CD4-positive, alpha-beta T cell treated with Interleukin-15 for 1 hour (primary cell): ENCODE measurements at places on chromosomes 12 and 14.

DNA sequence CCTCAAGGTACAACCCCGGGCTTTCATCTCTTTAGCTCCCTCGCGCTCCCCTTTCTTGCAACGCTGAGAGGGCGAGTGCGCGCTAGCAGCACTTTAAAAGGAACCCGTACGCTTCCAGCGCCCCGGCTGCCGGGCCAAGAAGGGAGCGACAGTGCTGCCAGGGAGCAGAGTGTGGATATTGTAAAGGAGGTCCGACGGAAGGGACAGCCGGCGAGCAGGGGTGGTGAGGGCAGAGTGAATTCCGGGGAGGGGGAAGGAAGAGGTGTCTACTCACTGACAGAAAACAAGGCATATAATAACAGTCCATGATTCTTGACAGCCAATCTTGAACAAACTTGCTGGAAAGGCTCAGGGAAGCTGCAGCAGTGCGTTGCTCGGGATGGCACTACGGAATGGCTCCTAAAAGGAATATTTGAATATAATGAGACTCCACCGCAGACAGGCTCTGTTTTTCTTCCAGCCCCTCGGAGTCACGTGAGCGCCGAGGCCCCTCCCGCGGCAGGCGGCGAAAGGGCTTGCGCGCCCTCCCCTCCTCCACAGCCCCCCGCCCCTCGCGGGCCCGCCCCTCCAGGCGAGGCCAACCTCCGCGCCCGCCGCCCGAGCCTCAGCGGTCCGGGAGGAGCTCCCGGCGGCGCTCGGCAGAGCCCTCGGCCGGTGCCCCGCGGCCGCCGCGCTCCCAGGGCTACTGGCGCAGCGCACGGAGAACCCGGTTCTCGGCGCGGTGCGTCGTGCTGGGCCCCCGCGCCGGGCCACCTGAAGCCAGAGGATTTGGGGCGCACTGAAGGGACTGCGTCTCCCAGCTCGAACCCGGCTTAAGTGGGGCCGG, 3.4 kb downstream of the BMP4 start:
- DNase-seq = no peak

GRCh38 chr14:52327374-52328226, 13.5 kb downstream of the PTGER2 start:
- peak; percentile 39 for DNase-seq

DNA sequence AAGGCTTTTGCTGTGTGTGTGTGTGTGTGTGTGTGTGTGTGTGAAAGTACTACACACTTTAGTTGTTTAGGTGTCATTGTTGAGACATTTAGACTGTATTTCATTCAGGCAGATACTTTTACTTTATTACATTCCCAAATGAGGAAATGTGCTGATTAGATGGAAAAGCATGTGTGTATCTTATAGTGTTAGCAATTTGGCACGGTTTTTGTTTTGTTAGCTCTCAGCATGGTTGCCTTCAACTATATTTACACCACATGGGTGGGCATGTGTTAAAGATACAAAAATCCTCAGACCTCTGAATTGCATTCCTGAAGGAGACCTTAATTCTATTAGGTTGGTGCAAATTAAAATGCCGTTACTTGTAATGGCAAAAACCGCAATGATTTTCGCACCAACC, 879.5 kb downstream of the DIO2 start:
- DNase-seq = no peak

GRCh38 chr12:121798787-121799155, 5.0 kb upstream of the SETD1B start:
- DNase-seq = no peak

DNA sequence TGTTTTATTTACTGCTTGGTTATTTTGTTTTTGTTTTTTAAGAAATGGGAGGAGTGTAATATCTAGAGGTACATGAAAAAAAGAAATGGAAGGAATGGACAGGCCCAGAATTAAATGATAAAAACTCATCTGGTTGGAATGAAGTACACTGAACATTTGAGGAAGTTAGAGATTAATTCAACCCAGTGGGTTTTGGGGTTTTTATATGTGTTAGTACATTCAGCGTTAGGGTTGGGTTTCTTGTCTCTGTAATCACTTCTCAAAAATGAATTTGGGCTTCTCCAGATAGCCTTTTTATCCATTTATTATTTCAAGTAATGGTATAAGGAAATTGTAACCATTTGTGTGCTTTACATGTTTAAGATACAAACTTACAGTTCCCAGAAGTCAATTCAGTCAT, 19.5 kb upstream of the NUP107 start:
- DNase-seq = no peak

DNA sequence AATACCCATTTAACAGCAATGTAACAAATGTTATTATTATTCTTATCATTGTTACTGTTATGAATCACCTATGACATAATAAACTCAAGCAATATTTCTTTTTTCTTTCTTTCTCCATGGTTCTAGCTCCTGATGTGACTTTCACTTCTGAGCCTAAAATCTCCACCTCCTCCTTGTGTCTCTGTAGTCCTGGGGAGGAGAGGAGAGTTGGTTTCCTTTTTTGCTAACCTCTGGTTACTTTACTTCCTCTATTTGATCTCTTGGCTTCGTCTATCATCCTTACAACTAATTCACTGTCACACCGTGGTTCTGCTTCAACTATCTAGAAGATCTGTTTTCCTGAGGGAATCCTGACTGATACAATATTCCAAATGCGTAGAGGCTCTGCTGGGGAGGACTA, 456.6 kb downstream of the VRK1 start:
- DNase-seq = no peak

- peak; percentile 64 for DNase-seq
These were observed 60.3 kb upstream of the BCL2L14 start for GRCh38 chr12:12010277-12011039.
